NCI-H1105 treated with DMSO at 0.1 percent for 48 hours (cell line): ENCODE measurements at places on chromosomes 6 and 20.
A peak's percentile ranks its signal among the peaks of the same experiment; 100 is the strongest.

GRCh38 chr6:104252276-104252675 is 607.4 kb downstream of the HACE1 start:
- DNase-seq, result no peak

- no peak for DNase-seq
Observed at GRCh38 chr20:59071216-59071615, 28.6 kb upstream of the PRELID3B start.

- no peak for DNase-seq
Observed at GRCh38 chr20:36854348-36855240, 21.3 kb upstream of the TLDC2 start.

DNA sequence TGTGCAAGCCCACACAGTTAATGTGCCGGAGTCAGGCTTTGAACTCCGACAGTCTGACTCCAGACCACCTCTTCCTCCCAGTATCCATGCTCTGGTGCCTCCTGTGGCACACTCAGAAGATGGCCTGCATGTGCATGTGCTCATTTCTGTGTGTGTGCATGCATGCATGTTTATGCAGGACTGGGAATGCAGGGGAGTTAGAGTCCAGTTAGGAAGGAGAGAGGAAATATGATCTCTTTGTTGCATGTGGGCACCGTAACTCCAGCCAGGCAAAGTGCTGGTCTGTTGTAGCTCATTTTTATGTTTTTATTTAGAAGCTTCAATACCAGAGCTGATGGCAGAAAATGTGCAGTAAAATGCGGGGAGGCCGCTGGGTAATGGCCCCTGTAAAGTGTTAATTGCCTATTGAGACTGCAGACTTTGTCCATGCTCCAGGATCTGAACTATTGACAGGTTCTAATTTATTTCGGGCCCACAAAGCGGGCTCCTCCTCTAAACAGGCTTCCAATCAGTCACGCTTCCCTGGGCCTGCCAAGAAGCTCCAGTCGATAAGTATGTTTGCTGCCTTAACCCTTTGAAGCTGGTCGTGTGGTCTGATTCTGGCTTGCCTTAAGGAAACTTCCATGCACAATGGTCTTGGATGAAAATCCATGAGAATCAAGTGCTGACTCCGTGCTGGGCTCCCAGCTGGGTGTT is 248.3 kb downstream of the DHX35 start:
- DNase-seq, result no peak

GRCh38 chr6:31070711-31071197 is 41.6 kb downstream of the C6orf15 start:
- peak; percentile 10 for DNase-seq

DNA sequence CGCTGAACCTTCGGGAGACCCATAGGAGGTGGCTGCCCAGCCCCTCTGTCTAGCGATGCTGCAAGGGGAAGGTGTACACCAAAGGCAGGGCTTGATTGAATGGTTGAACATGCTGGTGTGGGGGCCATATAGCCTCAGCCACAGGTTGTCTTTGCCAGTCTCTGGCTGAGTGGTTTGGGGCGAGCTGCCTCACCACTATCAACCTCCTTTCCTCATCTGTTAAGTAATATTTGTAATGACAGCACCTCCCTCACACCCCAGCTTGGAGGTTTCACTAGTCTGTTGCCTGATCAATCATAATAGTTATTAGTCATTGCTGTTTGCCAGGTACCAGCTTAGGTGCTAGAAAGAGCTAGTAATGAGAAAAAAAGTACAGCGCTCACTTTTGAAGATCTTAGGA is 11.8 kb upstream of the ZNF831 start:
- no peak for DNase-seq

DNA sequence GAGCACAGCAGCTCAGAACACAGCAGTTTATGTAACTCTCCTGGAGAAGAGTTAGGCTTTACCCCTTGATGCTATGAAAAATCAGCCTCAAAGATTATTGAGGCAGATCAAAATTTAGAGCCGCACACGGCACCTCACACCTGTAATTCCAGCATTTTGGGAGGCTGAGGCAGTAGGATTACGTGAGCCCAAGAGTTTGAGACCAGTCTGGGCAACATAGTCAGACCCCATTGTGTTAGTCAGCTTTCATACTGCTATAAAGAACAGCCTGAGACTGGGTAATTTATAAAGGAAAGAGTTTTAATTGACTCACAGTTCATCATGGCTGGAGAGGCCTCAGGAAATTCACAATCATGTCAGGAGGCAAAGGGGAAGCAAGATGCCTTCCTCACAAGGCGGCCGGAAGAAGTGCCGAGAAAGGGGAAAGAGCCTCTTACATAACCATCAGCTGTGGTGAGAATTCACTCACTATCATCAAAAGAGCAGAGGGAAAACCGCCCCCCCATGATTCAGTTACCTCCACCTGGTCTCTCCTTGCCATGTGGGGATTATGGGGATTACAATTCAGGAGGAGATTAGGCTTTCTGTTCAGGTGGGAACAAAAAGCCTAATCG is 87.7 kb downstream of the SGK1 start:
- DNase-seq, result no peak

- DNase-seq, result no peak
Observed at GRCh38 chr20:48092596-48093280, 307.5 kb upstream of the SULF2 start.

DNA sequence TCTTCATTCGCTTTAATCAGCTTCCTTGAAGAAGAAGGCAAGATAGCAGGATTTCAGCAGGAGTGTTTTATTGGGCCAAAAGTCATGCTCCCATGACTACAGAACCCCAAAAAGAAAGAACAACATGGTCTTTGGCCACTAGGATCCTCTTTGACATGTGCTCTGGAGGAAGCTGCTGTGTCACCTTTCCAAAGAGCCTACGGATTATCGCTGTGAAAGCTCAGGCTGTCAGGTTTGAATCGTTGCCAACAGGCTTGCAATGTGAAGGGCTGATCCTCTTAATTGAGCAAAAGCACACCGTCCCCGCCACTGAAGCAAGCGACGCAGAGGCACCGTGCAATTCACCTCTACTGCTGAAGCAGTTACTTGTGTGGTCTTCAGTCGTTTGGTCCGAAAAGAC is 29.0 kb downstream of the MYLIP start:
- DNase-seq, result peak; percentile 91

DNA sequence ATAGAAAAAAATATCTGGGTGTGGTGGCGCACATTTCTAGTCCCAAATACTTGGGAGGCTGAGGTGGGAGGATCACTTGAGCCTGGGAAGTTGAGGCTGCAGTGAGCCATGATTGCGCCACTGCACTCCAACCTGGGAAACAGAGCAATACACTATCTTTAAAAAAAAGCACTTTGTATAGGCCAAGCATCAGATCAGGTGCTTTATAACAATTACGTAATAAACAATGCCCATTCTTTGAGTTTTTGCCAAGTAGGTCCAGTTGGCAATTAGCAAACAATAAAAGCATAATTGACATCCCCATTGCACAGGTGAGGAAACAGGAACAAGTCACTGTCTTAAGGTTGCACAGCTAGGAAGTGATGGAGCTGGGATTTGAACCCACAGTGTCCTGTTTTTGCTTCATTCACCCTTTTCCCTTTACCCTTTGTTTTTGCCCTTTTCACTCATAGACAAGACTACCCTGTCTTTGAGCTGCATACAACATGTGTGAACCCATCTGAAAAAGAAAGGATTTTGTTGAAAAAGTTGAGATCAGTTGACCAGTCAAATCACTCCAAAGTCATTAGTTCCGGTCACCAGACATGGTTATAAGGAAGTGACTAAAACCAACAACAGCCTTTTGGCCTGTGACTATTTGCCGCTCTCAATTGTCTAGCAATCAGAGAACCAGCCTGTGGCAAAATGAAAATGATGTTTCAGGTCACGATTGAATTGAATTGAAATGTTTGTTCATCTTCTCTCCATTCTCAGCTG is 303.6 kb downstream of the TFAP2C start:
- no peak for DNase-seq

DNA sequence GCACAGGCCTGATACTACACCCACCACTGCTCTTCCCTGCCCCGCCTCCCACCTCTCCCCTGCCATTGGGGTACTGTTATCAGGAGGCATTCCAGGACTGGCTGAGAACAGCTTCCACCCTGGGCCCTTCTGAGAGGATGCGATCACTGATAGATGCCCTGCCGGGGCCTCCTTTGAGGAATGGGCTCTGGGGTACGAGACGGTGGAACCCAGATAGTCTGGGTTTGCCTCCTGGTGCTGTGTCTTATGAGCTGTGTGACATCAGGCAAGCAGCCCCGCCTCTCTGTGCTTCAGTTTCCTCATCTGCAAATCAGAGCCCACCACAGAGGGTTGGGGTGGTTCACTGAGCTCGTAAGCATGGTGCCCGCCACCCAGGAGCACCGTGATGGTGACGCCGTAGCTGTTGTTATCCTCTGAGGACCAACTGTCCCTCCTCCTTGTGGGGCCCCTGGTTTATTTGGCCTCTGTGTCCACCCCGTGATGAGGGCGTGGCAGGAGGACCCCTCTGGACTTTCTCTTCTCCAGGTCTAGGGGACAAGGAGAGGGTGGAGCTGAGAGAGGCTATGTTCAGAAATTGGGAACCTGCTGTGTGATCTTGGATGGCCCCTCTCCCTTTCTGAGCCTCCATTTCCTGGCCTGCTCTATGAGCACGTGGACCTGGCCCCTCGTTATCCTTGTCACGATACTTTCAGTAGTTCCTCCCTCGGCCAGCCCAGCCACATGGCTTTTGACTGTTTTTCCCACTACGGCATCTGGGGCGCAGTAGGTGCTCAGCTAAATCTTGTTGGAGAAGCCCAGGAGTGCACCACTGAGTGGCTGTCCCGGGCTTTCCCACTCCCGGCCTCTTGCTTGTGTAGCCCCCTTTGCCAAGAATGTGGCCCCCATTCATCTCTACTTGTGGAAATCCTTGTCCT is 18.3 kb downstream of the SRC start:
- DNase-seq, result no peak

- DNase-seq, result no peak
Observed at GRCh38 chr20:53814060-53814459, 220.4 kb upstream of the ZNF217 start.

GRCh38 chr6:33315793-33316602 is 1.5 kb downstream of the ZBTB22 start:
- DNase-seq, result no peak

DNA sequence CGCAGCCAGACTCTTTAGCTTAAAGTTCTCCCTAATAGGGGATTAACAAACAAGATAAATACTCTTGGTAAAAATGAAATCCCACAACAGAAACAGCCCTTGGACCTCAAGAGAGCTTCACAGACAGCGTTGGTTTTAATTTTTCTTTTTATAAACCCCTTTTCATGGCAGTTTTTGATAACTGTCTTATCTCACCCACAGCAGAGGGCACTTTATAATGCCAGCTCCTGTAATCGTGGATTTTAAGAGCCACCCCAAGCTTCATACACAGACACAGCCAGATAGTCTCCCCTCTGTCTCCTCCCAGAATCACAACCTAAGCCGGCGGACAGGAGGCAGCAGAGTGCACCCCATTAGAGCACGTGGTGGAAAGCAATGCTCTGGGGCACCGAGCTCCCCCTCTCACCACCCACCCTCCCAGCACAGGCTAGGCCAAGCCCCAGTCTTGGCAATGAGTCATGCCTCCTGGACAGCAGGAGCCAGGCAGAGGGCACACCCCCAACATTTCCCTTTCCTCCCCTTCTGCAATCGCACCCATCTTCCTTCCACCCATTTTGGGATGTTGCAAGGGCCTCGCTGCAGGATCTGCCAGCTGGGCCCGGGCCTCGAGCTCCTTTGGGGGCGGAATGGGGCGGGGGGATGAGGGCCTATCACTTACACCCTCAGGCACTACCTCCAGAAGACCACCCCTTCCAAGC is 2.4 kb downstream of the JAG1 start:
- peak; percentile 60 for DNase-seq

- no peak for DNase-seq
Observed at GRCh38 chr6:26306232-26306631, 58.8 kb upstream of the BTN3A2 start.

DNA sequence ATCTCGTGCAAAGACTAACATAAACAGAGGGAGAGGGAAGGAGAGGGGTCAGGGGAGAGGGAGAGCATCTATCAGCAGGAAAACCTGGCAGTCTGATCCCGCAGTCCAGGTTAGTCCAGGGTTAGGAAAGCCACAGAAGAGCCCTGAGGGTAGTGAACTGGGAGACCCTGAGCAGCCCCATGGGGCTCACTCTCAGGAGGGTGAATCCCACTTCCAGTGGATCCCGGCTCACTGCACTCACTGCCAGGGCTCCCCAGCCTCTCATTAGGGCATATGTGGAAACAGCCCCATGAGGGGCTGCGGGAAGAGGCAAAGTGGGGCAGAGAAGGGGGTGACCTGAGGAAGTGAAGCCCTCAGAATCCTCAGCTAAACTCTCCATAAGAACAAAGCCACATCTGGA is 329.9 kb downstream of the UBE3D start:
- DNase-seq, result no peak

GRCh38 chr20:9543214-9543613 is 28.8 kb downstream of the LAMP5 start:
- DNase-seq, result no peak

DNA sequence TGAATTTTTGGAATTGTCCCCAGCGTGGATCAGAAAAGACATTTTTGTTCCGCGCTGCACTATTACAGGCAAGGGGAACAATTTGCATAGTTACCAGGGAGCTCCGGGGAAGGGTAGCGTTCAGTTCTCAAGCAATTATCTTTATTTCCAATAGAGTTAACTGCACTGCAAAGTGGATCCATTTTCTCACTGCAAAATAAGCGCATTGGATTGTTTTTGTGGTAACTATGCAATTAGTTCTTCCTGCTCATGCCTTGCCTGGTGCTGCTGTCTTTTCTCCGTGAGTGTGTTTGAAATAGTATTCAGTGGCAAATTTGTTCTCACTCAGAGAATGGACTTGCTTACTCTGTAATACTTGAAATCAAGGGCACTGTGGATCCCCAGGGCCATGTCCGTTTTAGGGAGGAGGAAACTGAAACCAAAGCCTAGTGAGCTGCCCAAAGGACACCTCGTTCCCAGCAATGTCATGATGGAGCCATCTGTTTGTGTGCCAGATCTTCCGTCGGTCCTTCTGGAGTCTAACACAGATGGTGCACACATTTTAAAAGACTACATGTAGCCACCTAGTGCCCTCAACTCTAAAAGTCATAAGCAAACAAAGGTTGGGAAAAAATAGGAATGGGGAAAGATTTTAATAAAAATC is 7.4 kb upstream of the PCK1 start:
- no peak for DNase-seq

GRCh38 chr20:32316667-32317066 is 39.2 kb downstream of the KIF3B start:
- DNase-seq, result no peak

- no peak for DNase-seq
Observed at GRCh38 chr6:81383472-81383871, 369.0 kb downstream of the TENT5A start.

- DNase-seq, result no peak
Observed at GRCh38 chr6:122671251-122671650, 61.0 kb downstream of the PKIB start.

DNA sequence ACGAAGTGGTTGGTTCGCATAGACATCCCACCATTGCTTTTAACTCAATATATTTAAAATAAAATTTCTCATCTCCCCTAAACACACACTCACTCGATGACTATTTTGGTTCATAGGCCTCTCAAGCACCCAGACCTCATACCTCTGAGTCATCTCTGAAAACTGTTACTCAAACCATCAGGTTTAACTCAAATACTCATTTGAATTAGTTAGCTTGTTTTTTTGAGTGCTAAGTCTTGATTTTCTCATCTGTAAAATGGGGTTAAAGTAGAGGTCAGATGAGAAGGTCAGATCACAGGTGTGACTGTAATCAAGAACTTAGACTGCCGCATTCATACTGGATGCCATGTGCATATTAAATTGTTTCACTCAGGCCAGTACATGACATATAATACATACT is 243.9 kb upstream of the TENT5A start:
- no peak for DNase-seq

GRCh38 chr6:51684603-51685002 is 402.8 kb downstream of the PKHD1 start:
- DNase-seq, result no peak

GRCh38 chr6:50030777-50031562 is 9.2 kb upstream of the DEFB110 start:
- peak; percentile 79 for DNase-seq
